Esophagus mucosa (tissue), 1 donor: ENCODE measurements at places on chromosomes 11 and 22. TPM values are rescaled to one million over a fixed set of nuclear protein-coding genes. Genes with fewer than 3 reads are reported as not detected.
A peak's percentile ranks its signal among the peaks of the same experiment; 100 is the strongest.

KCNE3 gene
- 2.5 TPM for total RNA-seq

KIF18A gene
- 5.4 TPM for total RNA-seq

UFD1 gene
- total RNA-seq: 57.9 TPM

GANAB gene
- total RNA-seq: 175 TPM

GAL3ST1 gene
- not detected for total RNA-seq

OPCML gene
- total RNA-seq: not detected

DRD4 gene
- total RNA-seq: 0.16 TPM

BDNF gene
- total RNA-seq: 0.92 TPM

RIMBP3B gene
- total RNA-seq: not detected

MICALL1 gene
- total RNA-seq: 105 TPM

- ATAC-seq: peak; percentile 18
Measured at GRCh38 chr11:72358466-72359405, 75.6 kb downstream of the CLPB start.

DNA sequence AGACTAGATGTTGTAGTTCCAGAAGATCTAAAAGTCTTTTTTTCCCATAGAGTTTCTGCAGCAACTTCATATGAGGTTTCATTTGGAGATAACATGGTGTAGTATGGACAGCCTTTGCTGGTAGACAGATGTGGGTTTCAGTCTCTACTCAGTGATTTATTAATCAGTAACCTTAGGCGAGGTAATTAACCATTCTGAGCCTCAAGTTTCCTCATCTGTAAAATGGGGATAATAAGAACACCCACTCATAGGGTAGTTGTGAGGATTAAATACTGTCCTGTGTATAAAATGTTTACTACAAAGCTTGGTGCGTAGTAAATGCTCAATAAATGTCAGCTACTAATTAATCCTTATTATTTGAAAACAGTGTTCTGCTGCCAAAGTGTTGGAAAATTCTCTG, 16.8 kb downstream of the POU2F3 start:
- ATAC-seq: no peak

DNA sequence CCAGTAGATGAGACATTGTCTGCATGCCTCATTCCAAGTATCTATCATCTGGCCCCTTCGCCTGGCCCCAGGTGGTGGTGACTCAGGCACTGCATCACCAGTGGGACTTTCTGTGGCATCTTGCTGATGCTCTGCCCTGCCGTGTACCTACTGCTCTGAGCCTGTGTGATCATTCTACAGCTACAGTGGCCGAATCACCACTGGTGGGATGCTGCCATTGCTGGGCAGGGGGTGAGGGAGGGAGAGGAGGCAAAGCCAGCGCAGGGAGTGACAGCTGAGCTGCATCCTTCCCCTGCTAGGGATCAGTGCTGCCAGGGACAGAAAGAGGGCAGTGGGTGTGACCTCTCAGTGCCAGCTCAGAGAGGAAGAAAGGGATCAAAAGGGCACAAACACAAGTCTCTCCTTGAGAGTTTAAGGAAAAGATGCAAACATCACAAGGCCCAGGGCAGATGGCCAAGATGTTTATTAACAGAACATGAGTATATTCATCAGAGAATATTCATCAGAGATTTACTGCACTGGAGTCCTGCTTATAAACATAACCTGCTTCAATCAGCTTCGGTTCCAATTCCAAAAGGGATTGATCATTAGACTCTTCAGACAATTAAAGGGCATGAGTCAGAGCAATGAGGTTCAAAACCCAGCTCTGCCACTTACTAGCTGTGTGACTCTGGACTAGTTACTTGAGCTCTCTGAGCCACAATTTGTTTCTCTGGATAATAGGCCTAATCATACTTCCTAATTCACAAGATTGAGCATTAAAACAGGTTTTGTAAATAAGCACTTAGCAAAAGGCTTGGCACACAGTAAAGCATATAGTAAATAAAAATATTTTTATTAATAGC, 109.8 kb downstream of the NAT10 start:
- peak; percentile 74 for ATAC-seq

- no peak for ATAC-seq
Measured at GRCh38 chr11:20003351-20003750, 156.9 kb downstream of the DBX1 start.

DNA sequence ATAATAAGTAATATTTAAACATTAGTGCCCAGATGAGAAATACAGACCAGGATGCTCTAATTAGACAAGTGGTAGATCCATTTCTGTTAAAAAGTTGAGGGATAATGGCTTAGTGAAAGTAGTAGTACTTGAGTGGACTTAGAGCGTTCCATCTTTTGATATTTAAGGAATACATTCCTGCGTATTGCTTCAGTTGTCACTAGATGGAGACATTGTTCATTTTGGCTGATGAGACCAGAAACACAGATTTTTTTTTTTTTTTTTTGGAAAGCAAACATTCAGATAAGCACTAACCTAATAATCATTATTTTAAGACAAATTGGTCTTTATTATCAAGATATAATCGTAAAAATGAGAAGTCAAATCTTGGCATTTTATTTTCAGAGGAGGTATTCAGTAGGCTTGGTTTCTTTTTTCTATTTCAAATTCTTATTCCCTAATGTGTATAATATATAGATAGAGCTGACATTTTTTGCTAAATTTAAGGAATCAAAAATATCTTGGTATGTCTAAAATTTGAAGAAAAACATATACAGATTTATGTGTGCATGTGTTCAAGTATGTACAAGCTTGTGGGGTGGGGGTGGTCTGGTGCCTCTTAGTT, 92.9 kb downstream of the DYNC2H1 start:
- ATAC-seq: no peak

DNA sequence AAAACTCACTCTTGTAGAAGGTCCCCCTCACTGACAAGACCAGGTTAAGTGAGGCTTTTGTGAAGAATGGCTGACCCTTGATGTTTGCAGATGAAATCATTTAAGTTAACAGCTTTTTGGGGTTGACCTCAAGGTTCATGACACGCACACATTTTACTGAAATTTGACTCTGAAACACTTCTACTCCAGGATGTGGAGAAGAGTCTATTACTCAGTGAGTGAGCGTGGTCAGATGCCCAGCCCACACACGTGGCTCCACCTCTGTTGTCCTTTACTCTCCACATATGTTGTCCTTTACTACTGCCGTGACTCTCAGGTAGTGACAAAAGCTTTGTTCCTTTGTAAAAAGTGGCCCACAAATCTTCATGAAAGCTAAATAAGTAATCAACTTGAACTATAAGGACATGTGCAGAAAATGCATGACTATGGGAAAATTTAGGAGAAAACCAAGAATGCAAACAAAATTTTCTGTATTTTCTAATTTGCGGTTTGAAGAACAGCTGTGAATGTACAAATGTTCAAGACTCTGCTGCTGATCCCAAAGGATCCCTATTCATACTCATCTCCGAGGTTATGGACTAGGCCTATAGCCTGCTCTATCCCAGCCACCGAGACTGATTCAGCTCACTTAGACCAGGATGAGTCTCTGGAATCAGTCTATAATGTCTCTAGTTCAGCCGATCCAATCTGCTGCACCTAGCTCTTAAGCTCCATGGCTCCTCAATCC, 22.4 kb downstream of the XRRA1 start:
- ATAC-seq: no peak

DNA sequence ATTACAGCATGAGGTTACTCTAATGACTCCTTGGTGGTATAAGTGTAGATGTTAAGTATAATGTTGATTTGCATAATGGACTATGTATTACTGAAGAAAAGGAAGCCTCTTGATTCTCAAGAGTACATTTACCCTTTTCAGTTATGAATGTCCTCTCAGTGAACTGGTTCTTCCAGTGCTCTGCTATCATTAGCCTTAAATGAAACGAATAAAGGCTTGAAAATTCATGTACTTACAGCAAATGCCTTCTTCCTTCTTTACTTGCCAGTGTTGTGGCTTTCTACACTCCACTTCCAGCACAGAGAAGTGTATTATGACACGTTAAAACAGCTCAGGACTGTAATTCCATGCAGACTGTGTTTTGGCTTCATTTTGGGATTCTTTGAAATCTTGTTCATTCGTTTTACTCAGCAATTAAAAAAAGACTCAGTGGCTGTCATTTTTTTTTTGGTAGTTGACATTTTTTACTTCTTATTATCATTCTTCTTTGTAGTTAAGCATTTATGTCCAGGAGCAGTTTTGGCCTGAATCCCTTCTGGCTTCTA, 96.9 kb downstream of the MTMR3 start:
- ATAC-seq: peak; percentile 36

DNA sequence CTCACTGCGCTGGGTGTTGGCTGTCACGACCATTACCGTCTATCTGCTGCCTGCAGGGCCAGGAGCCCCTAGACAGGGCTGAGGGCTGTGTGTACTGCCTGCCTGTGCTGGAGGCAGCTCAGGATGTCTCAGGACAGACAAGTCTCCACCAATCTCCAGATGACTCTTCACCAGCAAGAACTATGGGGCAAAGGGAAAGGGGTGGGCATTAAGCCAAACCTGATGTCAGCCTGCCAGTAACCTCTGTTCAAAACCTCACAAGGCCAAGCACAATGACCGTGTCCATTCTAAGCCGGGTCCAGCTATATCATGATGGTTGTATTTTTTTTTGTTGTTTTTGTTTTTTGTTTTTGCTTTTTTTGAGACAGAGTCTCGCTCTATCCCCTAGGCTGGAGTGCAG, 31.6 kb downstream of the MAFF start:
- ATAC-seq: no peak

DNA sequence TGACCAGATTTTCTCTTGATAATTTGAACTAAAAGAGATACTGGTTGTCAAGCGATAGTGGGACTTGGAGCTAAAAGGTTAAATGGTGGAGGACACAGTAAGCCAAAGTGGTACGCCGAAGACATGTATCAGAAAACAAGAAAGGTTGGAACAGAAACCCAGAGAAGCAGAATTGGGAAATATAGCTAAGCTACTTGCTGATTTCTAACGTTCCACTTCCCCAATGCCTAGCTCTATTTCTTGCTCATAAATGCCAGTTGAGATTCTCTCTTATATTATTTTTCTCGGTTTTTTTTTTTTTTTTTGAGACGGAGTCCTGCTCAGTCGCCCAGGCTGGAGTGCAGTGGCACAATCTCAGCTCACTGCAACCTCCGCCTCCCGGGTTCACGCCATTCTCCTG, 12.7 kb downstream of the TMEM41B start:
- ATAC-seq: no peak

DNA sequence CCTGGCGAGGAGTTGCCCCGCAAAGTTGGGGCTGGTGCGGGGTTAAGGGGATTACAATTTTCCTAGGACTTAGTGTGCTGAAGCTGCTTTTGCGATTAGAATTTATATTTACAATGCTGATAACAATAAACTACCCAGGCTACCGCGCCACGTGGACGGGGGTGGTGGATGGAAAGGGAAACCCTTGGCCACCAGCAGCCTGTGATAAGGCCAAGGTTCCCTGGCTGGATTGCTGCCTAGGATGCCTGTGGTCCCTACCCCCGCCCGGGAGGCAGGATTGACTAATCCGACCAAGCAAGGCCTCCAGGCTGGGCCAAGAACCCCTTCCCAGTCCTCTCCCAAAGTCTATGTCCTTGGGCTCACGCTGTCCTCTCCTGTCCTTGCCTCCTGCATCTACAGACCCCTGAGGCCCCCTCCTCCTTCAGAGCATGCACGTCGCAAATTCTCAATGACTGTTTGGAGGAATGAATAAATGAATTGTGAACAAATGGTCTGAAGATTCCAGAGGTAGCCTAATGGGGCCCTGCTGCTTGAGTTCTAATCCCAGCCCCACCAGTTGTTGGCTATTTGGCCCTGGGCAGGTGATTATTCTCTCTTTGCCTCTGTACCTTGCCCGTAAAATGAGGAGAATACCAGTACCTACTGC, 7.6 kb upstream of the CHKA start:
- no peak for ATAC-seq

- ATAC-seq: peak; percentile 47
Measured at GRCh38 chr22:22720724-22721261, 76.4 kb downstream of the GGTLC2 start.

GRCh38 chr11:110948112-110948511, 235.9 kb upstream of the ARHGAP20 start:
- ATAC-seq: no peak

GRCh38 chr11:25886036-25886435, 445.9 kb upstream of the ANO3 start:
- no peak for ATAC-seq

GRCh38 chr11:12287374-12288211, 89.8 kb upstream of the PARVA start:
- peak; percentile 83 for ATAC-seq

GRCh38 chr11:32429477-32429876, 5.9 kb downstream of the WT1 start:
- no peak for ATAC-seq

- ATAC-seq: no peak
Measured at GRCh38 chr11:14269692-14270573, 89.0 kb downstream of the RRAS2 start.

DNA sequence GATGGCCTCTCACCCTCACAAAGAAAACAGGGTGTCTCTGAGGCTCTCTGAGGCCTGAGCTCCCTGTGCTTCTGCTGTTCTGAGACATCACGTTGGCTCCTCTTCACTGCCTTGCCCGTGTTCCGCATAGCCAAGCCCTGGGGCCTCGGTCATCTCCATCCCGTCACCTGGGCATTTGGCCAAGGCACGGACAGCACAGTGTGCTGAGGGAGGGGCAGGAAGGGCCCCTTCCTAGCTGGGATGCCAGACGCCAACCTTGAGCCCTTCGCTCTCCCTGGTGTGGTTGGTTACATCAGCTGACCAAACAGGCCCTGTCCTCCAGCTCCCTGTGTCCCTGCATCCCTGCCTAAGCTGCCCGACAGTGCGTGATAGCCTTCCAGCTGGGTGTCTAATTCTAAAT, 25.9 kb downstream of the MOV10L1 start:
- ATAC-seq: peak; percentile 28
